ENCODE measurements at places on chromosomes 1 and 21. TPM values are rescaled to one million over a fixed set of nuclear protein-coding genes. Genes with fewer than 3 reads are reported as not detected.

The CFAP45 gene
- 0.40 TPM for total RNA-seq

The PLEKHN1 gene
- total RNA-seq: 7.9 TPM

The WNT3A gene
- 0.10 TPM for total RNA-seq

The ZNF281 gene
- 22.3 TPM for total RNA-seq

The MX2 gene
- total RNA-seq: not detected

DNA sequence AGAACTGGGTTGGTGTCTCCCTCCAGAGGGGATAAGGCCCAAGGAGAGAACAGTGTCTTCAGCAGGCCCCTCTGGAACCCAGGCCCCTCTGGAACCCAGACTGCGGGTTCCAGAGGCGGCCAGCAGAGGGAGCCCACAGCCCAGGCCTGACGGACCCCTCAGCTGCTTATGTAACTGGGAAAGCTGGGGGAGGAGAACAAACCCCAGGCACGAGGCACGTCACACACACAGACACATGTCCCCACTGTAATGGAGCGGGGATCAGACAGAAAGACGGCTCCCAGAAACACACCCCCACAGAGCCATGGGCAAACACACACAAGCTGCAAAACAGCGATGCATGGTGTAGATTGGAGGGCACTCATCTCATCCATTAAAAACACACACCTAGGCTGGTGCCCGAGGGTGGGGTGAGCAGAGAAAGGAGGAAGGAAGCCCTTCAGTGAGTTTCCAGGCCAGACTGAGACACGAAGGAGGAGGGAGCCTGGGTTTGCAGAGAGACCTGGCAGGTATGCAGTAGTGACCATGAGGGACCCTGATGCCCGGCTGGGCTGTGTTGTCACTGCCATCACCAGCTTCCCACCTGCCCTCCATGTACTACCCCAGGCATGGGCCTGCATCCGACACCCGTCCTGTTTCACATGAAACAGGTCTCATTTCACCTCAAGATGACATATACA is 2.8 kb upstream of the IGSF8 start:
- peak; percentile 79 for DNase-seq

- peak; percentile 81 for DNase-seq
These were observed 15.3 kb upstream of the RNF187 start for GRCh38 chr1:228471762-228472398.
